ENCODE measurements at places on chromosomes 1 and 21.

GRCh38 chr1:232149287-232150201 is 480.4 kb downstream of the SIPA1L2 start:
- peak; percentile 84 for DNase-seq

DNA sequence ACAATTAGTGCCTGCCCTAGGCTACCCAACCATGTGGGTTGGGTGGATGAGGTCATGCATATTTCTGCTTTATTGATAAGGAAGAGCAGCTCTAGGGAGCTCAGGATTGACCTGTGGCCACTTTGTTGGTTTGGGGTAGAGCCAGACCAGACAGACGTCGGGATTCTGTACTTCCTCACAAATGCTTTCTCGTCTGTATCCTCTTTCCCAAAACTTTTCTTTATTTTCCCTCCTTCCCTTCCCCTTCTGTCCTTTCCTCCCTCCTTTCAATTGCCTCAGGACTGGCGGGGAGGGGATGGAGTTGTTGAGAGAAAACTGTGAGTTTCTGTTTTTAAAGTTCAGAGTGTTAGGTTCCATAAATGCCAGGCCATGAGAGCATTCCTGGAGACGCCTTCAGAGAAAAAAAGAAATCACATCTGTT is 68.0 kb downstream of the UCK2 start:
- peak; percentile 74 for DNase-seq

DNA sequence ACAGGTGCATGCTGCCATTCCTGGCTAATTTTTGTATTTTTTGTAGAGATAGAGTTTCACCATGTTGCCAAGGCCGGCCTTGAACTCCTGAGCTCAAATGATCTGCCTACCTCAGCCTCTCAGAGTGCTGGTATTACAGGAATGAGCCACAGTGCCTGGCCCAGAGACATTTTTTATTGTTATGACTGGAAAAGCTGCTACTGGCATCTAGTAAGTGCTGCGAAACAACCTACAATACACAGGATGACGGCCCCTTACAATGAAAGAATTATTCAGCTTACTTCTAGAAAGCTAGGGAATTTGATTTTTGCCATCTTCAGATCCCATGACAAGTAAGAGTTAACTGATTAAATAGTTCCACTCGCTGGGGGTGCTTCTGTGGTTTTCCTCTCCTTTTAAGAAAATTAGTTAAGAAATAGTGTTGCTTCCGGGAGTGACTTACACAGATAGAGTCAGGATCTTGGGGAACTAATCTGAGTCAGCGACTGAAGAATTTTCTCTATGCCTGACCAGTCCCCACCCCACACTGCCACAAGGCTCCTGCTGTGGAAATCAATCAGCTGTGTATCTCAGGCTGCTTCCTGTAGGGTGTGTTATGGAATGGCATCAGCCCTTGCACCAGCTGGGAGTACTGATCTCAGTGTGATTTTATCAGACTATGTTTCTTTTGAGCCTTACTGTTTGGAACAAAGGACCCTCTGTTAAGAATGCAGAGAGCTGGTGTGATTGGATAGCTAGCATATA is 93.0 kb upstream of the BMP8A start:
- peak; percentile 93 for DNase-seq

DNA sequence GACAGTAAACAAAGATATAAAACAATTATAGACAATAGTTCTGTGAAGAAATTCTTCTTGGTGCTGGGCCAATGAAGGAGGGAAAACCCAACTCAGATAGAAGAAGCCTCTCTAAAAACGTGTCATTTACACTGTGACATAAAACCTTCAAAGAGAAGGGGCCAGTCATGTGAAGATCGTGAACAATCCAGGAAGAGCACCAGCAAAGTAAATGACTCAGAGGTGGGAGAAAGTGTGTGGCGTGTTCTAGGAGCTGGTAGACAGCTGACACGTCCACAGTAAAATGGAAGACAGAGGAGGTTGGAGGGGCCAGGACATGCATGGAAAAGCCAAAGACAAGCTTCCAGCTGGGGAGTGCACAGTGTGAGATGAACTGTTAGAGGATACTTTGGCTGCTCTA is 143.6 kb downstream of the VAV3 start:
- DNase-seq, result no peak

- DNase-seq, result no peak
These were observed 333.8 kb downstream of the NEGR1 start for GRCh38 chr1:71948561-71948960.

GRCh38 chr1:199399996-199400724 is 627.4 kb upstream of the NR5A2 start:
- DNase-seq, result no peak
